ENCODE measurements at places on chromosomes 12 and 14.

DNA sequence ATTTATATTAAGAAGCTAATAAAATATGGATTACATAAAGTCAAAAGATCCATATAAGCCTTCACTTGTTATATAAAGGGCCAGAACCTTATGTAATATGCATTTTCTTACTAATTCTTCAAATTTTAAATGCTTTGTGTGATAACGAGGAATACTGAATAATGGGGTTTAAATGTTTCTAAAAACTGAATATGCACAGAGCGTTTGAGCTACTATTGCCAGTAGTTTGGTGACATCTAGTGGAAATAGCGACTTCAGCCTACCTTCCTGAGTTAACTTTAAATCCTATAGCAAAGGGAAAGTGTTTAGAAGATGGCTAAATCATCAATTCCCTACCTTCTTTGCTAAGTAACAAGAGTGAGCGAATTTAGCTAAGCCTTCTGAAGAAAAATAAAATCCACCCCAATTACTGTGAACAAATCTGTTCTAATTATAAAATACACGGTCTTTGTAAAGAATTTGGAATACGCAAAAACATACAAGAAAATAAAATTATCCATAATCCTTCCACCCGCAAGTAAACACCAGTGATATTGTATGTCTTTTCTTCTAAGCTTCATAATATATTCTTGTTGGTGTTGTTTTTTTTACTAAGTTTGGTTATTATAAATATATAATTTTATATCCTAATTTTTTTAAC is 115.5 kb upstream of the G2E3 start:
- no peak overlapping the region for H3K4me3 ChIP-seq
- H3K27me3 ChIP-seq, result no peaks in the 10 kb centered on the region
- peak; percentile 9 for DNase-seq
- no peak overlapping the region for H3K27ac ChIP-seq

DNA sequence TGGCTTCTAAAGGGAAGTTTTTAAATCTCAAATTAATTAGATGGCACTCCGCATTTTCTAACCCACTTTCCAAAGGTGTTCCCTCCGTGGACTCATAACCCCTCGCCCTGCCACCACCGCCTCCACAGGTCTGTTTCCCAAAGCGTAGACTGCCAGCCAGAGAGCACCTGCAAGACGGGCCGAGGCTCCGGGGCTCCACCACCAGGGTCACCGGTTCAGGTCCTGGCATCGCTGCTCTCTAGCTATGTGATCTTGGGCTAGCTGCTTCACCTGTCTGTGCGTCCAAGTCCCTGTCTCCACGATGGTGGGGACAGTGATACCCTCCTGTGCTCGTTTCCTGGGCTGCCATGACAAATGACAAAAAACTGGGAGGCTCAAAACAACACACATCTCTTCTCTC is 11.5 kb downstream of the RIMBP2 start:
- DNase-seq, result no peak
- H3K27ac ChIP-seq, result no peak overlapping the region
- H3K27me3 ChIP-seq, result no peaks in the 10 kb centered on the region
- H3K36me3 ChIP-seq, result no peaks in the 10 kb centered on the region

GRCh38 chr14:64060648-64061096 is 207.9 kb downstream of the SYNE2 start:
- H3K4me3 ChIP-seq, result no peak overlapping the region
- no peaks in the 10 kb centered on the region for H3K36me3 ChIP-seq
- no peaks in the 10 kb centered on the region for H3K27me3 ChIP-seq
- peak; percentile 93 for DNase-seq
- no peak overlapping the region for H3K27ac ChIP-seq
- peaks cover 2% of the 10 kb centered on the region for H3K4me1 ChIP-seq

GRCh38 chr12:84070292-84070691 is 842.3 kb downstream of the SLC6A15 start:
- no peak overlapping the region for H3K27ac ChIP-seq
- no peak overlapping the region for H3K4me3 ChIP-seq
- H3K4me1 ChIP-seq, result no peaks in the 10 kb centered on the region

GRCh38 chr14:95685978-95686922 is at the start of gene TCL1B:
Gene TCL1B, plus strand, starts transcription at chr14:95686426. Its CDS starts 42 bp downstream, at chr14:95686468.
- H3K27me3 ChIP-seq, result no peaks in the 10 kb centered on the region
- no peak within 1 kb of the TSS for H3K4me3 ChIP-seq
- no peak for DNase-seq
- no peak within 1 kb of the TSS for H3K27ac ChIP-seq
- peaks cover 9% of the 10 kb centered on the region for H3K4me1 ChIP-seq

GRCh38 chr14:79325071-79325470 is 886.2 kb downstream of the DIO2 start:
- no peak overlapping the region for H3K4me3 ChIP-seq
- DNase-seq, result no peak
- H3K4me1 ChIP-seq, result no peaks in the 10 kb centered on the region
- no peaks in the 10 kb centered on the region for H3K27me3 ChIP-seq
- H3K27ac ChIP-seq, result no peak overlapping the region

DNA sequence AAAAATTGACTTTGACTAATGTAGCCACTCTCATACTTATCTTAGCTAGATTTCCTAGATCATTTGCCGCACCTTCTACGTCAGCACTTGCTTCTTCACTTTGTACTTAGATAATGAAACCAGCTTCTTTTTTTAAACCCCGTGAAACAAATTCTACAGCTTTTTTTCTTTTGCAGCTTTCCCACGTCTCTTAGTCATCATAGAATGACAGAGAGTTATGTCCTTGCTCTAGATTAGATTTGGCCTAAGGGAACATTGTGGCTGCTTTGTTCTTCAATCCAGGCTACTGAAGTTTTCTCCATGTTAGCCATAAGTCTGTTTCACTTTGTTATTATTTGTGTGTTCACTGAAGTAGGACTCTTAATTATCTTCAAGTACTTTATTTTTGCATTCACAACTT is 94.9 kb downstream of the SLCO1A2 start:
- H3K4me3 ChIP-seq, result no peak overlapping the region
- DNase-seq, result no peak
- no peaks in the 10 kb centered on the region for H3K4me1 ChIP-seq
- H3K27ac ChIP-seq, result no peak overlapping the region
- H3K36me3 ChIP-seq, result no peaks in the 10 kb centered on the region

- H3K27ac ChIP-seq, result no peak overlapping the region
- no peaks in the 10 kb centered on the region for H3K4me1 ChIP-seq
- no peaks in the 10 kb centered on the region for H3K27me3 ChIP-seq
- no peaks in the 10 kb centered on the region for H3K36me3 ChIP-seq
Observed at GRCh38 chr12:32824596-32824995, 68.9 kb upstream of the YARS2 start.

DNA sequence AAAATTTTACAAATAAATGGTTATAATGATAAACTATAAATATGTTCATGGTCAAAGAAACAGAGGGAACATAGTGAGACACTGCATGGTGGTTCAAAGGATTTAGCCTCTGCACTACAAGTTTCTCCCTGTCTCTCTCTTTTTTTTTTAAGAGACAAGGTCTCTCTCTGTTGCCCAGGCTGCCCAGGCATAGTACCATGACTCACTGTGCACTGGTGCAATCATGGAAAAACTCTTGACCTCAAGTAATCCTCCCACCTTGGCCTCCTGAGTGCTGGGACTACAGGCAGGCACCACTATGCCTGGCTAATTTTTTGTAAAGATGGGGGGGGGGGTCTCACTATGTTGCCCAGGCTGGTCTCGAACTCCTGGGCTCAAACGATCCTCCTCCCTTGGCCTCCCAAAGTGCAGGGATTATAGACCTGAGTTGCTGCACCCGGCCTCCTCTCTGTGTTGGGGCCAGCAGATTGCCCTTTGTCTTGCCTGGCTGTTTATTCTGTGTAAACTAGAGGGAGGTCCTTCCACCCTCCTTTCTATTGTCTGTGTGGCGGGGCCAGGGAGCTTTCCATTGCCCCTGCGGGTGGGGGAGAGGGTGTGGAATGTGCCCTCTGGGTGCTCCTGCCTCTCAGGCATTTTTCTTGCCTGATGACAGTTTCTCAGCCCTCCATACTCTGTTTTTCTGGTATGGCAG is 22.1 kb downstream of the MTHFD1 start:
- peaks cover 2% of the 10 kb centered on the region for H3K4me1 ChIP-seq
- no peak overlapping the region for H3K27ac ChIP-seq
- peaks cover 7% of the 10 kb centered on the region for H3K36me3 ChIP-seq
- no peaks in the 10 kb centered on the region for H3K27me3 ChIP-seq

GRCh38 chr14:52352061-52352491 is 38.0 kb downstream of the PTGER2 start:
- no peak for DNase-seq
- no peaks in the 10 kb centered on the region for H3K4me1 ChIP-seq
- no peak overlapping the region for H3K4me3 ChIP-seq
- H3K27me3 ChIP-seq, result no peaks in the 10 kb centered on the region

DNA sequence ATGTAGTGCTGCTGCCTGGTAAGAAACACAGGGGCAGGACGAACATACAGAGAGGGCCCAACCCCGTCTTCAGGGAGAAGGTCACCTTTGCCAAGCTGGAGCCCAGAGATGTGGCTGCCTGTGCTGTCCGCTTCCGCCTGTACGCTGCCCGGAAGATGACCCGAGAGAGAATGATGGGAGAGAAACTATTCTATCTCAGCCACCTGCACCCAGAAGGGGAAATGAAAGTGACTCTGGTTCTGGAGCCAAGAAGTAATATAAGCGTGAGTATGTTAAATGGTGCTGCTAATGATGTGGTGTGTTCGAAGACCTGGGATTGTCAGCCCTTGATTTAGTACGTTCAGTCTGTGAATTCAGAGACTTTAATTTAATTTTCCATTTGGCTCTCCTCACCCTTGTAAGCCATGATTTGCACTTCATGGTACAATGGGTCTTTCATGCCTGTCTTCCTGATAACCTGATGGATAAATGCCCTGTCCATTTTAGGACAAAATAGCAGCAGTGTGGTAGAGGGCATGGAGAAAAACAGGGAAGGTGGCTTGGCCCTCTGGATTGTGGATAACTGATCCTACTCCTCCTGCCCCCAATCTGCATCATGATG is 318.9 kb downstream of the SNAPC1 start:
- no peaks in the 10 kb centered on the region for H3K27me3 ChIP-seq
- H3K4me1 ChIP-seq, result no peaks in the 10 kb centered on the region
- no peak overlapping the region for H3K27ac ChIP-seq
- DNase-seq, result no peak
- no peak overlapping the region for H3K4me3 ChIP-seq

DNA sequence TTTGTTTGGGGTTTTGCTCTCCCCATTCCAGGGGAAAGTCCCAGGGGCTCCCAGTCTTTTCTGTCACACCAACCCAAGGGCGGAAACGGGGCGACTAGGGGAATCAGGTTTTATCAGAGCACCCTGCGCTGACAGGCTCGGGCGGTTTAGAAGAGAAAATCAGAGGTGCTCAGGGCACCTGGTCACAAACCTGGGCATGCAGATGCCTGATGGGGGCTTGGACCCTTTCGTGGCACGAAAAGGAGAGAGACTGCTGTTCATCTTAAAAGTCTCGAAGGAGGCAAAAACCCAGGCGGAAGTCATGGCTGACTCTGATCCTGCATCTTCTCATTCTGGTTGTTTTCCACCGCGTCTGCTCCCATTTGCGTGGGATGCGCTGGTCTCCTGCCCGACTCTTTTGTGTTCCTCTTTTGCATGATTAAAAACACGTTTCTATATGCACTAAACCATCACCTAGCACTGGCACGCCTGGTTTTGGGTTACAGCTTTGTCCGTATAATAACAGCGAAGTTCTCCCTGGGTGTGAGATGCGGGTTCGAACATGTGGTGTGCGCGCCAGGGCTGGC is 13.2 kb downstream of the OTX2 start:
- H3K36me3 ChIP-seq, result peaks cover 7% of the 10 kb centered on the region
- H3K27me3 ChIP-seq, result peaks cover 26% of the 10 kb centered on the region
- no peak for DNase-seq
- no peak overlapping the region for H3K27ac ChIP-seq

GRCh38 chr14:61927520-61927919 is 165.3 kb downstream of the SNAPC1 start:
- H3K27me3 ChIP-seq, result no peaks in the 10 kb centered on the region
- H3K4me1 ChIP-seq, result peaks cover 3% of the 10 kb centered on the region
- H3K4me3 ChIP-seq, result no peak overlapping the region
- DNase-seq, result no peak

DNA sequence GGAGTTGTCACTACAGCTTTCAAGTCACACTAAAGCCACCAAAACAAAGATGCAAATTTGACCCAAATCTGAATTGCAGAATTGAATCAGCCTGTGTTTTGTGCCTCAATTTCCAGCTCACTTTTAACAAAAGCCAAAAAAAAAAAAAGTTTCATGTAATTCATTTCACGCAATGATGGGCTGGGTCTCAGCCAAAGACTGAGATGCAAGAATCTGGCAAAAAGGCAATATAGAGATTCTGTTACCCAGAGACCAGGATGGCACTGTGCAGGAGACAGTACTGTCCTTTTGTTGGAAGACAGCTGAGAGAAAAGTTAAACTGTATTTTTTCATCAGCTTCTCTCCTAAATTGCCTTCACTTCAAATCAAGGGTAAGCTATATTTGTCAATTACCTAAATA is 205.7 kb upstream of the NPAS3 start:
- no peaks in the 10 kb centered on the region for H3K4me1 ChIP-seq
- no peaks in the 10 kb centered on the region for H3K27me3 ChIP-seq
- no peak overlapping the region for H3K27ac ChIP-seq
- no peak overlapping the region for H3K4me3 ChIP-seq

- DNase-seq, result no peak
- H3K4me1 ChIP-seq, result no peaks in the 10 kb centered on the region
- H3K36me3 ChIP-seq, result no peaks in the 10 kb centered on the region
- H3K27me3 ChIP-seq, result peaks cover 15% of the 10 kb centered on the region
Observed at GRCh38 chr14:104981699-104982541, 3.7 kb upstream of the CLBA1 start.

DNA sequence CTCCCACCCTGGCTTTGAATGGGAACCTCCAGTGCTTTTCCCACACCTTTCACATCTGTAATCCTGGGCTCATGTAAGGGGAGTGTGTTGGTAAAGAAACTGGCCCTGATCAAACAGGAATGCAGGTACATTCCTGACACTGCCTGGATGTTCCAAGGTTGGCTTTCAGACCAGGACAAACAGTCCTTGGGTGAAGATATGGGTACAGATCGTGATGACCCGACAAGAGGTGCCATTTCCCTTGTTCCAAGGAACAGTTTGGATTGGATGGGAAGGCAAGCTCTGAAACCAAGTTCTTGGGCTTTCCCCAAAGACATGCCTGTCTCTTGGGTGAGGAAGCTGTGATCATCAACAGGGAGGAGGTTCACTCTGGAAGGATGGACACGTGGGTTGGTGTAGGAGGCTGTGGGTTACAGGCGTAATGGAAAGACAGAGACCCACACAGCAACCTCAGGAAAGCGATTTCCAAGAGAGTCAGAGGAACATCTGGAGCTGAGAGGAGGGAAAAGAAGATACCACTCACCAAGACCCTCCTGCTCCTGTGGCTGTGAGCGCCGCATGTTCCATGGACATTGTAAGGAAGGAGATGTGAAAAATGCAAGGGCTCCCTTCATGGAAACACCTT is 26.4 kb downstream of the VDR start:
- H3K27me3 ChIP-seq, result no peaks in the 10 kb centered on the region
- no peaks in the 10 kb centered on the region for H3K36me3 ChIP-seq
- H3K4me3 ChIP-seq, result no peak overlapping the region

- no peaks in the 10 kb centered on the region for H3K36me3 ChIP-seq
- no peak for DNase-seq
- H3K27me3 ChIP-seq, result no peaks in the 10 kb centered on the region
- H3K4me3 ChIP-seq, result no peak overlapping the region
Observed at GRCh38 chr12:117105902-117106301, 6.7 kb upstream of the TESC start.

- no peaks in the 10 kb centered on the region for H3K4me1 ChIP-seq
- no peak overlapping the region for H3K27ac ChIP-seq
- no peak for DNase-seq
Observed at GRCh38 chr12:47876440-47876960, 28.3 kb downstream of the VDR start.
